Activated CD4-positive, CD25-positive, alpha-beta regulatory T cell treated with anti-CD3 and anti-CD28 coated beads, Interleukin-2, amount 50 U/mL, for 72 hours (primary cell): ENCODE measurements at places on chromosomes 6 and 20.

DNA sequence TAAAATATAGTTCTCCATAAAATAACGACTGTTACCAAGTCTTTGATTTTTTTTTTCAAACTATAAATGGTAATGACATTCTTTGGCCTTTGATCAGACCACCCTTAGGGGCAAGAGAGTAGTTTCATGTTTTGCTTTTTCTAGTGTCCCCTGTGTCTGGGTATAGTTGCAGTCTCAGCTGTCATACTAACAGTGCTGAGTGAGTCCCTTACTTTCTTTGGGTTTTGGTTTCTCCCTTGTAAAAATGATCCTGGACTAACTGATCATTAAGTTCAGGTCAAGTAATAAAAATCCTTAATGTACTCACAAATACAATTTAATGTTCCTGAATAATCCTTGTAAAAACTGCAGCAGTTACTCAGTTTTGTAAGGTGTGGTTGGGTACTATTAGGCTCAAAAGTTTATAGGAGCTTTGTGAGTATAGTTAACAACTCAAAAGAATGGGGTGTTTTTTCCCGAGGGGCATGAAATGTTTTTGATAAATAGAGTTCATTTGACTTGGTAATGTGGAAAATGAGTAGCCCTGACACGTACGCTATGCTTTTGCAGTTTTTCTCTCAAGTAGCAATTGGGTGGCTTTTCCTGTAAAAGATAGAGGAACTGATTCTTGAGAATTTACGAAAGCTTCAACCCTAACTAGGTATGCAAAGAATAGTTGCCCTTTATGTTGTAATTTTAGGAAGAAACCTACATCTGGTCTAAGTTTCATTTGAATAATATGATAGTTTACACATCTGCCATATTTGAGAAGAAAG lies 6.2 kb downstream of the PTPN1 start:
- DNase-seq = no peak

DNA sequence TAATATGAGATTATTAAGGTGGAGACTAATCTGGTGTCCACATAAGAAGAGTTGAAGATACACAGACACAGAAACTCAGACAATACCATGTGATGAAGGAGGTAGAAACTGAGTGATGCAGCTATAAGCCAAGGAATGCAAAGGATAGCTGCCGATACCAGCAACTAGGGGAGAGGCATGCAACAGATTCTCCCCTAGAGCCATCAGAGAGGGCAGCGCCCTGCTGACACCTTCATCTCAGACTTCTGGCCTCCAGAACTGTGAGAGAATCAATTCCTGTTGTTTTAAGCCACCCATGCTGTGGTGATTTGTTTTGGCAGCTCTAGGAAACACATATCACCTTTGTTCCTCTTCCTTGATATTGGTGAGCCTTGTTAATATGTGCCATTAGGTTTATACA lies 41.5 kb downstream of the STXBP5 start:
- DNase-seq = no peak

GRCh38 chr6:40138273-40138720 lies 204.0 kb upstream of the MOCS1 start:
- DNase-seq = no peak

- DNase-seq = no peak
Measured at GRCh38 chr6:80465513-80465912, 359.0 kb downstream of the BCKDHB start.

GRCh38 chr20:17761604-17762003 lies 61.8 kb downstream of the BANF2 start:
- no peak for DNase-seq
